ENCODE measurements at places on chromosomes 12 and 14. TPM values are rescaled to one million over a fixed set of nuclear protein-coding genes. Genes with fewer than 3 reads are reported as not detected.

The KLRC2 gene
- 1.6 TPM for total RNA-seq

The LRP6 gene
- total RNA-seq: 0.37 TPM

The RPS6KA5 gene
- 53.1 TPM for total RNA-seq

The VWF gene
- total RNA-seq: not detected

The AKAP5 gene
- 1.9 TPM for total RNA-seq

The PPM1A gene
- 50.1 TPM for total RNA-seq

The PGF gene
- total RNA-seq: not detected

The FAIM2 gene
- total RNA-seq: 0.23 TPM

The HHIPL1 gene
- total RNA-seq: not detected

The TDG gene
- total RNA-seq: 37.7 TPM
